ENCODE measurements at places on chromosomes 2 and 18. TPM values are rescaled to one million over a fixed set of nuclear protein-coding genes. Genes with fewer than 3 reads are reported as not detected.

- H3K27me3 ChIP-seq, result no peaks in the 10 kb centered on the region
- DNase-seq, result no peak
- no peak overlapping the region for H3K4me3 ChIP-seq
- no peak overlapping the region for H3K27ac ChIP-seq
Measured at GRCh38 chr2:29278966-29279365, 163.8 kb downstream of the CLIP4 start.

GRCh38 chr2:147031897-147032296 is 812.9 kb upstream of the ACVR2A start:
- no peak overlapping the region for H3K27ac ChIP-seq
- no peaks in the 10 kb centered on the region for H3K36me3 ChIP-seq
- no peak for DNase-seq
- peaks cover 1% of the 10 kb centered on the region for H3K4me1 ChIP-seq
- no peak overlapping the region for H3K4me3 ChIP-seq

Gene TMEM37
- total RNA-seq, result 30.3 TPM

DNA sequence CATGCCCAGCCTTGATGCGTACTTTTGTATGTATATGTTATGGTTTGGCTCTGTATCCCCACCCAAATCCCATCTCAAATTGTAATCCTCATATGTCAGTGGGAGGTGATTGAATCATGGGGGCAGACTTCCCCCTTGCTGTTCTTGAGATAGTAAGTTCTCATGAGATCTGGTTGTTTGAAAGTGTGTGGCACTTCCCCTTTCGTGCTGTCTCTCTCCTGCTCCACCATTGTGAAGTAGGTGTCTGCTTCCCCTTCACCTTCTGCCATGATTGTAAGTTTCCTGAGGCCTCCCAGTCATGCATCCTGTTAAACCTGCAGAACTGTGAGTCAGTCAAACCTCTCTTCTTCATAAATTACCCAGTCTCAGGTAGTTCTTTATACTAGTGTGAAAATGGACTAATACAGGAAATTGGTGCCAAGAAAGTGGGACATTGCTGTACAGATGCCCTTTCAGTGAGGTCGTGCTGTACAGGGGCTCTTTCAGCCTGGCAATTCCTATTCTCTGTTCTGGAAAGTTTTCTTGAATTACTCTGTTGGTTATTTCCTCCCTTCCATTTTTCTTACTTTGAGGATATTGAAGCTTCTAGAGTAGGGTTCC is 38.2 kb downstream of the KCMF1 start:
- H3K27ac ChIP-seq, result no peak overlapping the region
- no peak overlapping the region for H3K4me3 ChIP-seq
- H3K4me1 ChIP-seq, result no peaks in the 10 kb centered on the region
- no peak for DNase-seq

- H3K27ac ChIP-seq, result no peak overlapping the region
- no peak for DNase-seq
- H3K36me3 ChIP-seq, result no peaks in the 10 kb centered on the region
- H3K4me1 ChIP-seq, result no peaks in the 10 kb centered on the region
Measured at GRCh38 chr2:30456106-30456505, 9.1 kb downstream of the LCLAT1 start.

DNA sequence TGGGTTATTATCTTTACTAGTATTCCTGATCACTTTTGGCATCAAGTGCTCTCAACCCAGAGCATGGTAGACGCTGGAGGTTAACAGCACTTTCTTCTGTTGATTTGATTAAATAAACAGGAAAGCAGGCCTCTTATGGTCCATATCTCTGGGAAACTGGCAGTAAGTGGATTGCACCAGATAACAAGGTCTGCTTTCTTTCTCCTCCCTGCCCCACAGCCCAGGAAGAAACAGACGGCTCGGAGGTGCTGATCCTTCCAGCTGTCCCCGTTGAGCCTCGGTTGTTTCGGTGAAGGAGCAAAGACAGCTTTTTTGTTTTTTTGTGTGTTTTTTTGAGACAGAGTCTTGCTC is 100.8 kb upstream of the KCTD1 start:
- no peak for DNase-seq
- H3K4me1 ChIP-seq, result peaks cover 2% of the 10 kb centered on the region
- no peak overlapping the region for H3K27ac ChIP-seq
- no peaks in the 10 kb centered on the region for H3K27me3 ChIP-seq

Data from liver (tissue), 10 donors.